ENCODE measurements at places on chromosomes 16 and 17.

- no peak for DNase-seq
Observed at GRCh38 chr16:57131351-57131970, 39.1 kb downstream of the CPNE2 start.

GRCh38 chr16:1075546-1075945 is 3.0 kb downstream of the SSTR5 start:
- DNase-seq, result no peak

- no peak for DNase-seq
Observed at GRCh38 chr17:73696251-73696650, 52.0 kb upstream of the SDK2 start.

DNA sequence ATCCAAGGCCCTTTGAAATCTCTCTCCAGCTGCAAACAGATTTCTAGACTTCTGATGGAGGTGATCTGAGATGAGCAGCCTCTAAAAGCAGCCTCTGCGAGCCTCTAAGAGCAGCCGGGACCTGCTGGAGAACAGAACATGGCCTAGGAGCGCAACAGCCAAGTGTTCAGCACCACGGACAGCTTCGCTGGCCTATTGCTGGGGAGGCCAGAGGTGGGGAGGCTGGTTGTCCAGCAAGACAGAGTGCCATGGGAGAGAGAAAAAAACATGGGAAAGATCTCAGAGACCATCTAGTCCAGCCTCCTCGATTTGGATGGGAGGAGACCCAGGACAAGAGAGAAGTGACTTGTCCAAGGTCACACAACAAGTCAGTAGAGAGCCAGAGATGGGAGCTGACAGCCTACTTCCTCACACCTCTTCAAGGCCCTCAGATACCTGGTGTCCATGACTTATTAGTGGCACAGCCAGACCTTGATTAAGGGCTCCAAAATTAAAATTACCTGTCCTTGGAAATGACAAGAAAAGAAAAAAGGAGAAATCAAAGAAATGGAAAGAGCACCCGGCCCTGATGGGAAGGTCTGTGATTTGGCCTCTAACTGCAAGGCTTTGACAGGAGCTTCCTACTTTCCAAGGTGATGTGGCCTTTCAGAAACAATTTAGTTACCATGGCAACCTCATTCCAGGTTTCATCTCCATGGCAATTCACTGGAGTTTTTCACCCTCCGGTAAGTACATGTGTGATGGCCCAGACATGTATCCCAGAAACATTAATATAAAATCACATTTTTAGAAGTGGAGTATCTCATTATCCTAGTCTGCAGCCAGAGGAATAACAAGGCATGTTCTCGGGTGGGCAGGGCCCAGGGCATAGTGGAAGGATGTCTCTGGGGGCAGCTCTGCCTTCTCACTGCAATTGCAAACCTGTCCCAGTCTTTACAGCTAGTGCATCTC is 14.5 kb downstream of the RPRML start:
- DNase-seq, result no peak

DNA sequence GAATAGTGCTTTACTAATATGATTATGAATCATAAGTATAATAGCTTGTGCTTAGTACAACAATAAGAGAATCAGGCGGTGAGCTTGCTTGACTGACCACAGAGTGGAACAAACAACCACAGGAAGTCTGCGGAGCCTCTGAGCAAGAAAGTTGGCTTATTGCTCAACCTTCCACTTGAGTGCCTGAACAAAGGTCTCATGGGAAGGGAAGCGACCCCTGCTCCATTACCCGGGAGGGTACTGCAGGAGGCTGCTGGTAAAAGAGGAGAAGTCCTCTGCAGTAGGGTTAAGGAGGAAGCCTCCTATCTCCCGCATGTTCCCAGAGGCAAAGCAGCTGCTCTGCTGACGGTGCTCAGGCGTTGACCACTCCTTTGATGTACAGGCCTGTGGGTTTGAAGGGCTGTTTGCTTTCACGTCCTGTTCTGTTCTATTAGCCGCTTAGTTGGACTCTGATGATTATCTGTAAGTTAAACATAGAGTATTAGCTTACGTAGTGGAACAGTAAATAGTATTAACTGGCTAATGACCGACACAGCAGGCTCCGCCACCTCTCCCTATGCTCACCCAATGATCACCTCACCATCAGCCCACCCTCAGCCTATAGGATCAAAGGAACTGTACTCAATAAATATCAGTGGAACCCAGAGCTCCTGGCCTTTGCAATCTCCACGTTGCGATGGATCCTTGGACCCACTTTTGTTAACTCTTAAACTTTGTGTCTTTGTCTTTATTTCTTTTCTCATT is 17.5 kb downstream of the ALOX15B start:
- no peak for DNase-seq

- no peak for DNase-seq
Observed at GRCh38 chr17:44315760-44316731, 7.6 kb downstream of the RUNDC3A start.

- DNase-seq, result no peak
Observed at GRCh38 chr16:68710211-68710610, 26.9 kb upstream of the CDH1 start.

DNA sequence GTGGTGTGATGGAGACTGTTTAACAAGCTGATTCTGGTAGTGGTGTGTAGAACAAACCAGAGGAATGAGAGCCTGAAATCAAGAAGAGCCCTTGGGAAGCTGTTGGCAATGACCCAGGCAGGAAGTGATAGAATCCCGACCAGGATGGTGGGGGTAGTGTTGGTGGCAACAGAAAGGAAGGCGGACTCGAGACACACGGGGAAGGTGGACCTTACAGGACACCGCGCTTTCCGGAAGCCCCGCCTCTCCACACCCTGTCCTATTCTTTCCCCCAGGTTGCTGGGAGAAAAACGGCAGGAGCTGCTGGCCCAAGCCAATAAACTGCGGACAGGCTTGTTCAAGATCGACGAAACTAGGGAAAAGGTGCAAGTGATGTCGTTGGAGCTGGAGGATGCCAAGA is 30.0 kb upstream of the KDM6B start:
- DNase-seq, result no peak

DNA sequence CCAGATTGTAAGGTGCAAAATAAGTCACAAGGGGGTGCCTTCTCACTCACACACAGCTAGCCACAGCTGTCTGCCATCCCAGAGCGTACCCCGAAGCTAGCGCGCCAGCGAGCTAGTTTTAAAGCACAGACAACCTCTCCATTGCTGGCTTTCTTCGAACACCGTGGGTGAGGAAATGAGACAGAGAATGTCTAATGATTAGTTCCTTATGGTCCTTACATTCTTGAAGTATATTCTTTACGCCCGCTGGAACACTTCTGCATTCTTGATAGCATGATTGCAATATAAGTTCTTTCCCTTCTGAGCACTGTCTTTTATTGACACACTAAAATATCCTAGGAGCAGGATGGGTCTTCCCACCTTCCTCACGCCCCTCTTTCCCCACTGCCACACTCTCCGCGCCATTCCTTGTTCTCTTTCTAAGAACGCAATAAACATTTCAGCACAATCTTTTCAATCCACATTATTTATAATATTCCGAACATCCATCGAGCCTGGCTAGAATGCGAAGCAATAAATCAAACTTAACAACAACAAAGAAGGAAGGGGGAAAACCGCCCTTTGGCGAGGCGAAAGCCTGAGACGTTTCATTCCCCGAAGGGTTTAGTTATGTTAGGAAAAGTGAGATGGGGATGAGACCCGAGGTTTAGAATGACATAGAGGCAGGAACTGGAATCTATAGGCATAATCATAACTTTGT is 251.3 kb downstream of the NTN1 start:
- no peak for DNase-seq

- no peak for DNase-seq
Observed at GRCh38 chr16:77645764-77646163, 76.5 kb upstream of the NUDT7 start.

- DNase-seq, result no peak
Observed at GRCh38 chr17:5354886-5355415, 64.5 kb downstream of the NUP88 start.

- no peak for DNase-seq
Observed at GRCh38 chr16:65388592-65388991, 266.7 kb upstream of the CDH11 start.

DNA sequence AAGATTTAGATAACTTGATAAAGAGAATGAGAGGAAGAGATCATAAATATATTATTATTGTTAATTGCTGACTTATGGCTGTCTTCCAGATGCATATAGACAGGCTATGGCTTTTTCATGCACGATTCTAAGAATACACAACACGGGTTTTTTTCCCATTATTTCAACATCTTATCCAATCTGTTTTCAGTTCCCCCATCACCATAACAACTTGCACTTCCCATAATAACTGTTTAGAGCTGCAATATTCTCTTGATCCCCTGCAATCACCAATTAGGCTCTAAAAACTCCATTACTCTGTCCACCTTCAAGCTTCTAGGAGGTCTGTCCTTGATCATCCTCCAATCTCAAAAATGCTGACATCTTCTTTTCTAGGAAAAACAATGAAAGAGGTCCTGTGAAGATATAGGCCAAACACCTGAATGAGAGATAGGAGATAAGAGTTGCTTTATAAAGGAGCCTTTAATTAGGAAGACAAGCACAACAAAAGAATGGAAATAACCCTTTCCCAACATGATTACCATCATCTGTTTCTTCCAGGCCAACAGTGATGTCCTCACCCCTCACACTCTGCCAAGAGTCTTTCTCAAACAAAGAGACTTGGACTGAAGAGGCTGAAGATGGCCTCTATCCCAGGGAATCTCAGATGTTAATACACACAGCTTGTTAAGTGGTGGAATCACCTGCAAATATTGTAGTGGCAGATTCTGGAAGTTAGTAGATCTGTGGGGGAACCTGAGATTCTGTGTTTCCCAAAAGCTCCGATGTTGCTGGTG is 32.2 kb upstream of the CCL2 start:
- DNase-seq, result no peak

DNA sequence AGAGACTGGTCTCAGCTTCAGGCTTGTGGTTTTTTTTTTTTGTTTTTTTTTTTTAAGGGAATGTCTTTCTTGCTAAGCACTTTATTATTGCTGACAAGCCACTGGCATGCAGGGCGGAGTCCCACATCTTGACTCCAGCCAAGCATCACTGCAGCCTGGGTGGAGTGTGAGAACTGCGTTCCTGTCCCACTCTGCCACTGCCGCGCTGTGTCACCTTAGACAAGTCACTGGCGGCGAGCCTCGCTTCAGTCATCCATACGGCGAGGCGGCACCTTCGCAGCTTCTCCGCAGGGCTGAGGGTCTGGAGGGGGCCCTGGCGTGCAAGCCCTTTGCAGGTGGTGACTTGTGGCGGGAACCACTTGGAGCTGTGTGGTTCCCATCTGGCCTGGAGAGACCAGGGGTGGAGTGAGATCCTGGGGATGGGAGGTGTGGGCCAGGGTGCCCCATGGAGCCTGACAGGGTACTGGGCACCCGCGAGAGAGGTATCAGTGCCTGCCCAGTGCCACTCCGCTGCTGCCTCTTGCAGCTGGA is 99.1 kb upstream of the CIBAR2 start:
- DNase-seq, result no peak

GRCh38 chr17:33531311-33531710 is 238.2 kb upstream of the ASIC2 start:
- no peak for DNase-seq

DNA sequence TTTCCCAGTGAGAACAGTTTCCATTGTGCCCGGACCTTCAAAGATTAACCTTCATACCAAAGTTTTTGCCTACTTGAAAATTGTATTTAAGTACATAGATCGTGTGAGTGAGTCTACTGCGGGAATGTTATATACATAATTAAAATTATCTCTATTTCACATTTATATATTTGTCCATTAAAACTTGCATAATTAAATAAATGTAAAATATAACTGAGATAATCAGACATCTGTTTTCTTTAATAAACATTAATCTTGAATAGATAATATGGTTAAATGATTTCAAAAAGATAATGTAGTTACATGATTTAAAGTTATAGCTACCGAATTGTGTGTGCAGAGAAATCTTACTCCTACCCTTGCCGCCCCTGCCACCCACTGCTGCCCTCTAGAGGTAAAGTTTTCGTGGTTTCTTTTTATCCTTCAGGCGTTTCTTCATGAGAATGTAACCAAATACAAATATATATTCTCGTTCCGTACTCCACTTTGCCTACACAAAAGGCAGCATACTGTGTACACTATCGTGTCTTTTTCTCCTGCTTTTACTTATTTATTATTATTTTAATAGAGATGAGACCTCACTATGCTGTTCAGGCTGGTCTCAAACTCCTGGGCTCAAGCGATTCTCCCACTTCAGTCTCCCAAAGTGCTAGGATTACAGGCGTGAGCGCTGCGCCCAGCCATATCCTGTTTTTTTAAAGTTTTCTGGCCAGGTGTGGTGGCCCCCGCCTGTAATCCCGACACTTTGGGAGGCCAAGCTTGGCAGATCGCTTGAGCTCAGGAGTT is 35.6 kb downstream of the RPA1 start:
- DNase-seq, result no peak

- no peak for DNase-seq
Observed at GRCh38 chr17:56887552-56888467, 26.0 kb downstream of the TRIM25 start.

DNA sequence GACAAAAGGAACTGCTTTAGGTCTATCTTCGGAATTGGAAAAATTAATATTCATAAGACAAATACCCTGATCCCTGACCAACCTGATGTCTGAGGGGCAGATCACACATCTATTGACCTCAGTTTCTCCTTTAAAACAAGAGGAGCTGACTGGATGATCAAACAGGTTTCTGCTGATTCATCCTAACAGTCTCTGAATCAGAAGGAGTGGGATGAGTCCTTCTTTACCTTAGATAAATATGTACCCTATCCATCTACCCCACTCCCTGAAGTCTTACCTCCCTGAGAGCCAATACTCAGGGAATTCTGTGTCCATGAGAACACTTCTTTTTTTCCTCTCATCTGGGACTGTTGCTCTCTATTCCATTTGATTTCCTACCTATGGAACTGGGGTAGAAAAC is 80.3 kb upstream of the CRHR1 start:
- no peak for DNase-seq

DNA sequence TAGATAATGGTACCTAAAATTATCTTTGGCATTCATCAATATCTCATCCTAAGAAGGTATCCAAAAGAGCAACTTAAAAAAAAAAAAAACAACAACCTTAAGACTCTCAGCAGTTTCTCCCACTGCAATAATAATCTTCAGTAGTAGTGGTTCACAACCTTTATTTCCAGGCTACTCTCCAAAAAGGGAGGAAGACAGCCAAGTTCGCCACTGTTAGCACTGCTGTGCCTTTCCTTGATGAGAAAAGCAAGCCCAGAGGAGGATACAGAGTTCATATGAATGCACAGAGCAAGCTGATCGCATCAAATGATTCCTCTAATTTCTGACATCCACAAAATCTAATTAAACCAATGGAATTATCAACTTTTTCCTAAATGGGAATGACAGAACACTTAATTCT is 199.4 kb downstream of the AATF start:
- DNase-seq, result no peak

GRCh38 chr16:68454920-68455435 is 6.7 kb upstream of the SMPD3 start:
- DNase-seq, result no peak

GRCh38 chr16:87829988-87830672 is 39.2 kb downstream of the SLC7A5 start:
- DNase-seq, result no peak

GRCh38 chr17:70493277-70493874 is 324.0 kb downstream of the KCNJ2 start:
- no peak for DNase-seq

GRCh38 chr16:59126486-59126885 is 392.4 kb upstream of the GOT2 start:
- DNase-seq, result no peak

GRCh38 chr17:76968707-76969597 is 100.7 kb downstream of the MGAT5B start:
- DNase-seq, result no peak

GRCh38 chr17:72890711-72891110 is 201.8 kb downstream of the SLC39A11 start:
- DNase-seq, result no peak

- DNase-seq, result no peak
Observed at GRCh38 chr16:11914210-11915113, 1.3 kb downstream of the GSPT1 start.

Measured in cortex of kidney (tissue), 1 donor.